ENCODE measurements at places on chromosomes 7 and 10.
A peak's percentile ranks its signal among the peaks of the same experiment; 100 is the strongest.

DNA sequence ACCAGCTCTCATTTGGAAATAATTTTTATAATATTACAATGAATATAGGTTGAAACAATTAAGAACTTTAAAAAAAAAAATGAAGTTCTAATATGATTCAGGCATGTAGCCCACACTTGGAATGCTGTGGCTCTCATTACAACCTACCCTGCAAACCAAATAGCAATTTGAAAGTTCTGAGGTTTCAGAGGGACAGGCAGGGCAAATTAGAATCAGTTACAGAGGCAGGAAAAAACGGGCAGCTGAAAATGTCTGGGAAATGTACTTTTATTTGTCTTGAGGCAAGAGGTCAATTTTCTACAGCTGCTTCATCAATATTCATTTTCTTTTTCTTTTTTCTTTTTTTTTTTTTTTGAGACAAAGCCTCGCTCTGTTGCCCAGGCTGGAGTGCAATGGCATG is 95.3 kb downstream of the PIP4K2A start:
- DNase-seq: no peak

DNA sequence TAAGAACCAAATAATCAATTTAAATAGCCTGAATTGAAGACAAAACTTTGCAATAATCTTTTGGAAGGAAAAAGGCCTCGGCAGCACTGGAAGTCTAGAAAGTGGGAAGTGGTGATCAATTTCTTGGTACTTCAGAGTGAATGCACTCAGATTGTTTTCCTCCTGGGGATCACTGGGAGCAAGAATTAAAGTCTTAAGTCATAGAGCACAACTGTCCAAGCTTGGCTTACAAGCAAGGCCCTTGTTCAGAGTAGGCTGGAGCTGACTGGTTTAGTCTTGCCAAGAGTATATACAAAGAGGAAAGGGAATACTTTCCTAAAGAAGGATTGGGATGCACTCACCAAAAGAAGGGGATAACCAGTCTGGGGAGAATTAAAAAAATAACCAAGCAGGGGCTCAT is 637.1 kb downstream of the CCSER2 start:
- no peak for DNase-seq

DNA sequence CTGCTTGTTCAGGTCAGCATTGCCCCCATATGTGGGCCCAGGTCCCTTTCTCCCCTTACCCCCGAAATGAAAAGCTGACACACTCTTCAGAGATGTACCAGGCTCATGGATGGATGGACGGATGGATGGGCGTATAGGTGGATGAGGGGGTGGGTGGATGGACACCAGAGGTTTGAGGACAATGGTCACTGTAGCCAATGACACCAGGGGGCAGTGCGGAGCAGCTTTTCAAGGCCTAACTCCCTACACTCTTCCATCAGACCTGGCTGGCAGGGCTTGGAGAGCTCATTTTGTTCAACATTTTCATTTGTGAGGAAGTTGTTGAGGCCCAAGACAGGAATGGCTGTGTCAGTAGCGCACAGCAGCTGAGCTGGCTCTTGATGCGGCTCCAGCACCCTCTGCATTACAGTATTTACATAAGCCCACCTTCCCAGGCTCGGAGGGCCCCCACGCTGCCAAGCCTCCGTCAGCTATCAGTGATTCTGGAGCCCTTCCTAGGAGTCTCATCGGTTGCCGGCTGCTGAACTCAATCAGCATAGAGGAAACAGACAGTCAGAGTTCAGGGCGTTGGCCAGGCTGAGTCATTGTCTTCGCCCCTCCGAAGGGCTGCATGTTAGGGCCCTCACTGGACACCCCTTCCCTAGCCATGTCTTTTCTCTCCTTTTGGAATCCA is 11.6 kb upstream of the FFAR4 start:
- DNase-seq: peak; percentile 95

GRCh38 chr7:40733578-40733977 is 598.8 kb downstream of the SUGCT start:
- DNase-seq: no peak

- no peak for DNase-seq
Measured at GRCh38 chr7:78323118-78323517, 524.5 kb downstream of the PHTF2 start.

- DNase-seq: peak; percentile 43
Measured at GRCh38 chr7:115410434-115410820, 488.5 kb downstream of the MDFIC start.

GRCh38 chr10:80528185-80528700 is 9.5 kb upstream of the SH2D4B start:
- peak; percentile 91 for DNase-seq

DNA sequence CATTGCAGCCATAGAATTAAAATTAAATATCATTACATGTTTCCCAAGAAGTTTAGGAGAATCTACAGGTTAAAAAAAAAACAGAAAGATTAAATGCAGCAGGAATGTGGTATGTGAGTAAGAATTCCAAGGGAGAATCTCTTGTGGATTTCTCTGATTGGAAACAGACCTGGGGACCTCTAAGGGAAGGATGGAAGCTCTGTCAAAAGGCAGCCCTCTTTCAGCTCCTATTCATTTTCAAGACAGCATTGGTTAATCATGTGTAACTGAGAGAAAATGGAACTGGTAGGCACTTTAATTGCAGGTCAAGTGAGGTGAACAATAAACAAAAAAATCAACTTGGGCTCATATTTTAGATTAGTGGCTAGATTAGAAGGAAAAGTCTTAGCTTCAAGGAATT is 81.4 kb upstream of the MTPN start:
- no peak for DNase-seq

- no peak for DNase-seq
Measured at GRCh38 chr7:47475880-47476227, 106.1 kb downstream of the TNS3 start.

GRCh38 chr7:34162027-34162565 is 256.8 kb downstream of the BMPER start:
- DNase-seq: no peak

DNA sequence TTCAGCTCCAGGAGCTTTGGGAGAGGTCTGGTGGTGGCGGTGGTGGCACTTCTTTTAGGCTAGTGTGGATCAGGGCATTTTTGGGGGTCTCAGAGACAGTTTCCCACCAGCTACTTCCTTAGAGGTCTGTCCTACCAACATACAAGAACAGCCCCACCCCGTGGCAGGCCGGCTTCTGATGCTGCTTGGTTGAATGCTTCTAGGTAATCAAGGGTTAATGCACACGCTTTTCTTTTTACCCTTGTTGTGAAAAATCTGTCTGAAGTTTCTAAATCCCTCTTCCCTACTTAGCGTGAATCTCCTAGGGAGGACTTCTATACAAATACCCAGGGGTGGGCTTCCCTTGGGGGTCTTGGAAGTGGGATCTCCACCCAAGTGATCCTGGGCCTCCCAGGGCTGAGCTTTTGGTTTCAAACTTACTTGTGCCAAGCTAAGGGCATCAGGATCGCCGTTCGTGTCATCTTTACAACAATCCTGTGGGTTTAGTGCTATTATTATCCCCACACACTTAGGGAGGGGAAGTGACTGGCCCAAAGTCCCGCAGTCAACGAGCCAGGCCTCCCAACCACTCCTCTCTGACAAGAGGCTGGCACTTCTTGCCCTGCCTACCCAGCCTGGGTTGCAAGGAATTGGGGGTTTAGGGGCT is 1.7 kb downstream of the SH2B2 start:
- DNase-seq: peak; percentile 38

DNA sequence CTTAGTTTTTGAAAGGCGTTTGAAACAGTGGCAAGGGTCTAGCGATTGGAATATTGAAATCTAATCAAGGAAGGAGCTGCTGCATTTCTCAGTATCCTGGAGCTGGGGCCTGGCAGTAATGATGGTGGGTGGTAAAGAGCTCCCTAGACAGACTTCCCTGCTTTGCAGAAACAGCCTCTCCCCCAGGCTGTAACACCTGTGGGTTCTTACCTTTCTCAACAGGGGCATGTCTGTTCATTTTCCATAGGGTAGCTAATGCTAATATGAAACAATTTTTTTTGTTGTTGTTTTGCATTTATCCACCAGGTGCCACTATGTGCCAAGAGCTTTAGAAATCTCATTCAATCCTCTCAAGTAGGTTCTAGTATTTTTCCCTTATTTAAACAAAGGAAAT is 345.5 kb downstream of the REEP3 start:
- DNase-seq: peak; percentile 36

DNA sequence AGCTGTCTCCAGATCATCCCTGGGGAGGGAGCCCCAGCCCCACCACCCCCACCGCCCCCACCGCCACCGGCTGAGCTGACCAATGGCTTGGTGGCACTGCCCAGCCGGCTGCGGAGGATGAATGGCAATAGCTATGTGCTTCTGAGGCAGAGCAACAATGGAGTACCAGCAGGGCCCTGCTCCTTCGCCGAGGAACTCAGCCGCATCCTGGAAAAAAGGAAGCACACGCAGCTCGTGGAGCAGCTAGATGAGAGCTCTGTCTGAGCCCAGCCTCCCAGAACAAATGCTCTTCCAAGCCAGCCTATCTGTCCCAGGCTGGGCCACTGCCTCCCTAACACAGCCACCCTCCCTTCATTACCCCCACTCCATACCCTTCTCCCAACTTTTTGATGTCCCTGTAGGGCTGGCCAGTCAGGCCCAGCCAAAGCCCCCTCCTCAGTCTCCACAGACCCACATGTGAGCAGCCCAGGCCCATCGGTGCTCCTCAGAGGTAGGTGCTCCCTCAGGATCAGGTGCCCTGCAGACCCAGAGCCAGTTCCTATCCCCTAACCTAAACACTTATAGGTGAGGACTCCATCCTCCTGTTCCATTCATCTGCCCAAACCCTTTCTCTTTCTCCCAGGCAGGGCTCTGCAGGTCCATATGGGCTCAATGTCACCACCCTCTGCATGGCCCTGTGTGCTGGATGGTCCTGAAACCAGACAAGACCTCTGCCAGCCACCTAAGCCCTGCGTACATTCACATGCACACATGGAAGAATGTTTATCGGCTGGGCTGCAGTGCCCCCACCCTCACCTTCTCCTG is 3.2 kb downstream of the MRPL43 start:
- no peak for DNase-seq

- peak; percentile 96 for DNase-seq
Measured at GRCh38 chr7:151271699-151272355, 23.3 kb upstream of the SMARCD3 start.

DNA sequence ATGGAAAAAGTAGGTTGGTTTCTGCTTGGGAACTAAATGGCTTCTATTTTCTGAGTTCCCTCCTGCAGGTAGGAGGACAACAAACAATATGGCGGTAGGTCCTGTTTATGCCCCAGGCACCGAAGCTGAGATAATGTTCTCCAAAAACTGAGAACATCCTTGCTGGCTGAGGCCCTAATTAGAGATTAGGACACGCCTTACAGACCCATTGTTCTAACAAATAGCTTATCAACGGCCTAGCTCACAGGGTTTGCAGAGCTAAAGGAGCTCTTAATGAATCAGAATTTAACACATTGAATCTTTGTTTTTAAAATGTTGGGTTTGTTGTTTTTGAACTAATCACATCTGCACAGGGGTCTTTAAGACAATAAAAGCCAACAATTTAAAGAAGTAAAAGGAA is 37.0 kb downstream of the HTR5A start:
- no peak for DNase-seq

- no peak for DNase-seq
Measured at GRCh38 chr7:121006711-121007315, 18.3 kb downstream of the CPED1 start.

- DNase-seq: no peak
Measured at GRCh38 chr7:130988443-130988842, 254.4 kb upstream of the KLF14 start.

GRCh38 chr10:35398908-35399307 is 62.6 kb downstream of the CCNY start:
- DNase-seq: no peak

- DNase-seq: peak; percentile 45
Measured at GRCh38 chr7:93228302-93228701, 2.0 kb upstream of the HEPACAM2 start.

DNA sequence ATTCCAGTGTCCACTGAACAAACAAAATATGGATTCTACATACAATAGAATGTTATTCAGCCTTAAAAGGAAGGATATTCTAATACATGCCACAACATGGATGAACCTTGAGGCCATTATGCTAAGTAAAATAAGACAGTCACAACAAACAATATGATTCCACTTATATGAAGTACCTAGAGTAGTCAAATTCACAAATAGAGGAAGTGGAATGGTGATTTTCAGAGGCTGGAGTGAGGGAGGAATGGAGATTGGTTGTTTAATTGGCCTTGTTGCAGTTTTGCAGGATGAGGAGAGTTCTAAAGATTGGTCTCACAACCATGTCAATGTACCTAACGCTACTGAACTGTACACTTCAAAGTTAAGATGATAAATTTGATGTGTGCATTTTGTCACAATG is 119.6 kb downstream of the CHN2 start:
- no peak for DNase-seq

DNA sequence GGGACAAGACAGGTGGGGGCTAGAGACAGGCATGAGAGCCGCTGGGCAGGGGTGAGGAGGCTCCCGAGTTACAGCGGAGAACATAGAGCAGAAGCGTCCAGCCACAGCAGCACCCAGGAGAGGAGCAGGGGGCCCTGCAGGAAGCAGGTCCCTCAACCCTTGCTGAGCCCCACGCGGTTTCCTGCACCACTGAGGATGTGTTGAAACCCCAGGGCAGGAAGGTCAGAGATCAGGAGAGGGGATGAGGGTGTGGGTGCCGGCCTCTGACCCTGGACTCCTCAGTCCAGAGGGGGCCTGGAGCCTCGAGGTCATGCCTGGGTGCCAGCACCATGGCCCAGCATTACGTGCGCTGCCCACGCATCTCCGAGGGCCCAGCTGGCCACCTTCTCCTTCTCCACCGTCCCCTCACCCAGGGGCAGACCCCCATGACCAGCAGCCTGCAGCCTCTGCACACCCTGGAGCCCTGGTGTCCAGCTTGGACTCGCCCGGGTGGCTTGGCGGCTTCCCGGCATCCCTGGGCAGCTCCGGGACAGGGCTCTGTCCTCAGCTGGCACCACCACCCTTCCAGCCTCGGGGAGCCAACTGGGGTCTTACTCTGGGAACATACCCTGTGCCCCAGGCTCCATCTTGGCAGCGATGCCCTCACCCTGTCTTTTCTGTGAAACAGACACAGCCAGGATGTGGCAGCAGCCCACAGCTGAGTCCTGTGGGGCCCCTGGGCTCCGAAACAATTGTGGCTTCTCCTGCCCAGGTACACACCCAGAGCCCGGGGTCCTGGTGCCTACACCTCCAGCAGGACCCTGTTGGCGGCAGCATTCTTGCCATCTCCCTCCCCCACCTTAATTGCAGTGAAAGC is 52.0 kb downstream of the STK32C start:
- DNase-seq: no peak

DNA sequence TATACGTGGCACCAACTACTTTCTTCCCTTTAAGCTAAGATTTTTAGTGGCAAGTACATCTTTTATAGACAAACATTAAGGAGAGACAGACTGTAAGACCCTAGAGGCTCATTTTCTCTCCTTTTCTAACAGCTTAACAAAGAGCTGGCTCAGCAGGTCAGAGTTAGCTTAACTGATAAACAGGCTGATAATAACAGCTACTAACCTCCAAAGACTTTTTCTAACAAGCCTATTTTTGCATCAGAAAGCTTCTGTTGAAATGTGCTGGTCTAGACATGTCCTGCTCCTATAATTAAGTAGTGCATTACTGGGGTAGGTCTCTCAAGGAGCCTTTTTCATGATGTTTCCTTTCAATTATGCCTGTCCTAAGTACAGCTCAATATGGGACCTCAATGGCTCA is 238.2 kb upstream of the FAM3C start:
- DNase-seq: no peak

GRCh38 chr7:127650847-127651555 is 993 bp upstream of the SND1 start:
- DNase-seq: peak; percentile 5

All from inflammatory macrophage treated with lipopolysaccharide for 1 hour (primary cell).